ENCODE measurements at places on chromosomes 7 and 10. TPM values are rescaled to one million over a fixed set of nuclear protein-coding genes. Genes with fewer than 3 reads are reported as not detected.

ACTA2 gene
- total RNA-seq, result 1,211 TPM

GSTO2 gene
- 4.6 TPM for total RNA-seq

ACTL6B gene
- not detected for total RNA-seq

ECD gene
- total RNA-seq, result 21.4 TPM

ZNF425 gene
- total RNA-seq, result 2.5 TPM

NKX1-2 gene
- total RNA-seq, result not detected

TYW1B gene
- 1.5 TPM for total RNA-seq

DIP2C gene
- 40.9 TPM for total RNA-seq

PIP gene
- total RNA-seq, result not detected

RNF133 gene
- 0.46 TPM for total RNA-seq

AASS gene
- total RNA-seq, result 34.3 TPM

TAS2R5 gene
- 1.6 TPM for total RNA-seq

COL13A1 gene
- total RNA-seq, result 38.9 TPM

ADCY1 gene
- 0.26 TPM for total RNA-seq

TFPI2 gene
- total RNA-seq, result 59.6 TPM

FAM131B gene
- 3.2 TPM for total RNA-seq

COL17A1 gene
- 1.1 TPM for total RNA-seq

VPS37D gene
- total RNA-seq, result 5.7 TPM

ZNF503 gene
- 19.7 TPM for total RNA-seq

NYAP1 gene
- 2.3 TPM for total RNA-seq

TWIST1 gene
- total RNA-seq, result 30.5 TPM

ARPC1A gene
- total RNA-seq, result 257 TPM

MYO1G gene
- total RNA-seq, result 0.07 TPM

UPK3B gene
- total RNA-seq, result 0.46 TPM

GIMAP7 gene
- not detected for total RNA-seq

ASB10 gene
- total RNA-seq, result not detected

TUBB8 gene
- not detected for total RNA-seq

AGR2 gene
- total RNA-seq, result not detected

LDB3 gene
- total RNA-seq, result 0.96 TPM

PNLIPRP3 gene
- not detected for total RNA-seq

SHTN1 gene
- total RNA-seq, result 0.85 TPM

SNCG gene
- total RNA-seq, result 13.0 TPM

KLHDC10 gene
- 35.2 TPM for total RNA-seq

SFTPA2 gene
- not detected for total RNA-seq

VAX1 gene
- total RNA-seq, result not detected

KCNMA1 gene
- 116 TPM for total RNA-seq

NUTM2B gene
- total RNA-seq, result 0.39 TPM

CNOT4 gene
- total RNA-seq, result 17.5 TPM

TBRG4 gene
- total RNA-seq, result 70.1 TPM

OR2A12 gene
- not detected for total RNA-seq

NSUN5 gene
- 13.0 TPM for total RNA-seq

XRCC2 gene
- 1.2 TPM for total RNA-seq
